CD8-positive, alpha-beta memory T cell (primary cell): ENCODE measurements at places on chromosomes 12 and 14. TPM values are rescaled to one million over a fixed set of nuclear protein-coding genes. Genes with fewer than 3 reads are reported as not detected.

GRCh38 chr12:88578276-88579160 lies 1.8 kb downstream of the KITLG start:
- no peak for DNase-seq

- DNase-seq = no peak
These were observed 5.5 kb downstream of the SLC25A47 start for GRCh38 chr14:100328495-100329163.

BMP4 gene
- total RNA-seq = not detected

GRCh38 chr12:101738920-101739665 lies at the start of gene SYCP3:
Gene SYCP3, minus strand, starts transcription at chr12:101739462. Its CDS starts 1,527 bp downstream, at chr12:101737935.
- no peak for DNase-seq

DNA sequence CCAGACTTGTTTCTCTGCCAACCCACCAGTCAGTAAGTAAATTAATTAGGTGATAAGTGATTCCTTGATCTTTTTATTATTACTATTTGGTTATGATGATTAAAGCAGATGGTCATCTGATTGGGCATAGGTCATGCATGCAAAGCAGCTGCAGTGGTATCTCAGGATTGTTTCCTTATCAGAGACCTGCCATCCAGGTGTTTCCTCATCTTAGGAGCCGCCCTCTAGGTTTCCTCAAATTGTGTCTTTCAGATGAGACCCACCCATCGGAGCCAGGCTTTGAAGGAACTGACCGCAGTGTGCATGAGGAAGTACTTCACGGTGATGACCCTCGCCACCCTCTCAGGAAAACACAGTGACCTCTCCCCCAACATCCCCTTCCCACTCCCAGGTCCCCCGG lies 63.3 kb downstream of the ZFP36L1 start:
- DNase-seq = no peak

DNA sequence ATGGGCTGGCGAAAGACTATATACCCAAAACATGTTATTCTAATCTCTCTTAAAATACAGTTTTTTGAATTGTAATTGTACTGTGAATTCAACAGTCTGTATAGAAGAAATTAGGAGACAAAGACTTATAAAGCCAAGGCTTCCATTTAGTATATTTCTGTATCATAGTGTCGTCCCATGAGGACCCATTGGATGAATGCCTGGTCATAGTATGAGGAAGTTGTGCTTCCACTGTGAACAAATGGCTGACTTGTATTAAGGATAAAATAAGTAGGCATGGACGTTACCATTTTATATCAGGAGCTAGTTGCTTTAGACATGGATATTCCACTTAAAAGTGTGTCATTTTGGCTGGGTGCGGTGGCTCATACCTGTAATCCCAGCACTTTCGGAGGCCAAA lies 55.9 kb upstream of the NAV3 start:
- no peak for DNase-seq

SERPINA3 gene
- total RNA-seq = not detected

ZNF84 gene
- total RNA-seq = 16.5 TPM

DNA sequence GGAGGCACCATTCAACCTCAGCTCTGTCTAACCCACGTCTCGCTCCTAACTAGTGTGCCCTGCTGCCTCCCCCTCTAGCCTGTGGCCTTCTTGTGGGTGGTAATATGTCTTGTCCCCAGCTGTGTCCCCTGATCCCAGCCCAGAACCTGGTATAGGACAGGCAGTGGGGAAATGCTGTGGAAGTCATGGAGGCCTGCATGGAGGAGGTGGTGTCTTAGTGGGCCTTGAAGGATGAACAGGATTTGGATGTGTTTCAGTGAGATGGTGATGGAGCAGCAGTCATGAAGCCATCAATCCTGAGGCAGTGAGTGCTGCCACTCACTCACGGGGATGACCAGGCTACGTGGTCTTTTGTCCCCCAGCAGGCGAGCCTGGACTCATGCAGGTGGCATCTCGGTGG lies 13.4 kb downstream of the PLBD2 start:
- DNase-seq = no peak

DNA sequence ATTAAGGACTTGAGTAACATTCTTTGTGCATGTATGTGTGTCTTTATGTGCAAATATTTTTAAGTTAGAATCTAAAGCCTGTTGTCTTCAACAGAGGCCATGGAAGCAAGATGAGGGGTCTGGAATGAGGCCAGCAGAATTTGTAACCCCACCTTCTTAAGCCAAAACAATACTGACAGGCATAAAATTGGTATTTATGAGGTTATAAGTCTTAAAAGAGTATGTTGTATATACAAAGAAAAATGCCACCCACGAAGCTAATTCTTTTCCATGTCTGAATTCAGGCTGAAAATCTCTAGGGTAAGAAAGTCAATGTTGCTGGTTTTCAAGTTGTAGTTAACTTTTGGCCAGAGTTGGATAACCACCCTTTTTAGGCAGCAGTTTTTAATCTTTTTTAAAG lies 86.2 kb upstream of the TMTC1 start:
- no peak for DNase-seq
